Stimulated activated CD4-positive, alpha-beta T cell treated with anti-CD3 and anti-CD28 coated beads, Interleukin-15, amount 100 ng/mL, for 48 hours (primary cell): ENCODE measurements at places on chromosomes 7 and 10.

- no peak for DNase-seq
Measured at GRCh38 chr7:157856873-157857577, 520.2 kb downstream of the DNAJB6 start.

DNA sequence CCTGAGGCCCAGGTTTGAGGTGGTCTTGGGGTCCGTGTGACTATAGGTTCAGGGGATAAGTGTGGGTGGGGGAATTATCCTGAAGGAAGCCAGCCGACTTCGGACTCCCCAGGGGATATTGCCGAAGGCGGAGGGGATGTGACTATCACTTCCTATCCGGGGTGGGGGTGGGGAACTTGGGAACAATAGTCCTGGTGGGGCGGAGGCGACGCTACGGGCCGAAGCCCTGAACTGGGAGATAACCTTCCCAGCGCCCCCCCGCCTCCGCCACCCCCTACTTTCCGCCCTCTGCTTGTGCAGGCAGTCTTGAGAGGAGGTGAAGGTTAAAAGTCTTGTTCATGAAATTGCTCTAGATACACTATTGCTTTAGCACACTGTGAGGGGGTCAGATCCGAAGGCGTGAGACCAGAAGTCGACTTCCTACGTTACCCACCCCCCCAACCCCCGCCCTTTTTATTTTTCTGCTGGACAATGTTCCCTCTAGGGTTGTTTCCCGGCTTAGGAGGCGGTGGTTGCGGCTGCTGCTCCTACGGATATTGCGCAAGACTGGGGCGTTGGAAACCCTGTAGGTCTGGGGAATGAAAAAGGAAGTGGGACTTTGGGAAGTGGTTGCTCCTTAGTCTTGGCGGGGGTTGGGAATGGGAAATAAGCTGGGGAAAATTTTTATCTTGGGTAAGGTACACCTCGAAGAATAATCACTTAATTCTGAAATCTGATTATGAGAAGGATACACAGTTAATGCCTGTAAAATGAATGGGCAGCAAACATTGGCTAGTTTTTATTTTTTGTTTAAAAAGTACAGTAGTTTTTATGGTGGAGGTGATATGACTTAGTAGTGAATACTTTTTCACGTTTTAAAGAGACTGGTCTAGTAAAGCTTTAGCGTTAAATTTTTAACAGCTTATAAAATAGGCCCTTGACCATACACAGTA, 1.5 kb downstream of the PTPN12 start:
- no peak for DNase-seq

DNA sequence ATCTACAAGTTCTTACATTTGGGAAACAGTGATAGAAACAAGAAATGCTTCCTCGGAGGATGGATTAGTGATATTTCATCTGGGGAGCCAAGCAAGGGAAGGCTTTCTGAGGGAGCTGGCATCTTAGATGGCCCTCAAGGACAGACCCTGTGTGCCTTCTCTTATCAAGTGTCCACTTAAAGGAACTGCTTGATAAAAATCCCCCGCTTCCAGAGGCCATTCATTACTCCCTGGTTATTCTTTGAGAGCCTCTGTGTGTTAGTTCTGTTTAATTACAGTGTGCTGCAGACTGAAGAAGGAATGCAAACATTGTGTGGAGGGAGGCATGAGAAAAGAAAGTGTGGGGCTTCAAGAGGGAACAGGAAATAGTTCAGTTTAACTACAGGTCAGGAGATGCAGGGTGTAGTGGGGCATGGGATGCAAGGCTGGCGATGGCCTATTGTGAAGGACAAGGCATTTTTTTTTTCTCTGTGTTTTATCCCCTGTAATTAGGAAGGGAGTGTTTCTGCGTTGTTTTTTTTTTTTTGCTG, 145.4 kb downstream of the SNX10 start:
- no peak for DNase-seq

- DNase-seq, result no peak
Measured at GRCh38 chr10:128630787-128631252, 504.6 kb upstream of the MKI67 start.

DNA sequence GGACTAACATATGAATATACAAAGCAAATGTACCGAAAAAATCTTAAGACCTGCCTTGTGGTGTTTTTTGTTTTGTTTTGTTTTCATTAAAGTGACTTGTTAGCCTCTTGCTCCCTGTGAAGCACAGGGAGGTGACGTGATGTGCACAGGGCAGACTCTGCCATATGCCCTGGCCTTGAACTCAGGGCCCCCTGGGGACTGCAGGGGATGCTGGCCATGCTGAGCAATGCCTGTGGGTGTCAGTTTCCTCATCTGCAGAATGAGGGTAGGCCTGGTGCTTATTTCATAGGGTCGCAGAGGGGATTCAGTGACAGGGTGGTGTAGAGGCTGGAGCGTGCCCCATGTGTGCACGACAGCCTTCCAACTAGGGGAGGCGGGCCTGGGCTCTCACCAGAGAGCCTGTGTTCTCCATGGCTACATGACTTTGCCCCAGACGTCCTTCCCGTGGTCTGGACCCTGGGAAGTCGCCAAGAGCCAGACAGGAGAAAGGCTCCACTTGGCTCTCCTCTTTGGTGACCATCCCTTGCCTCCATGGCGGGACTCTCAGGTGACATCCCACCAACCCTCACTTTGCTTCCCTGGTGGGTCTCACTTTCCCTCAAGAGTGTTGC, 14.5 kb downstream of the EGFR start:
- DNase-seq, result no peak

- DNase-seq, result no peak
Measured at GRCh38 chr7:47549916-47550315, 32.0 kb downstream of the TNS3 start.

GRCh38 chr7:42950417-42950816, 18.2 kb downstream of the MRPL32 start:
- DNase-seq, result no peak

DNA sequence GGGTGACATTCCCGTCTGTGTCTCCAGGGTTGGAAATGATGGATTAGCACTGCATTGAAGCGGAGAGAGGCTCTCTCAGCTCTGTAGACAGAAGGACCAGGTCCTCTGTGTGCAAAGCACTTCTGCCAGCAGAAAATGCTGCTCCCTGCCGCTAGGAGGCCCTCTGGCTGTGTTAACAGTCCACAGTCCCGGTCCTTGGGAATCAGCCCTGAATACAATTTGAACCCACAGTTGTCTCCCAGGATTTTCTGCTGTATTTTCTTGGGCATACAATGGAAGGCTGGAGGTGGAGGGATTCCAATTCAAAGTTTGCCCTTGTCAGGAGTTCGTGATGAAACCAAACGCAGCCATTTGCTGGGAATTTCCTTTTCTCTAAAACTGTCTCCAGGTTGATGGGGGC, 205.2 kb downstream of the GLRX3 start:
- no peak for DNase-seq

DNA sequence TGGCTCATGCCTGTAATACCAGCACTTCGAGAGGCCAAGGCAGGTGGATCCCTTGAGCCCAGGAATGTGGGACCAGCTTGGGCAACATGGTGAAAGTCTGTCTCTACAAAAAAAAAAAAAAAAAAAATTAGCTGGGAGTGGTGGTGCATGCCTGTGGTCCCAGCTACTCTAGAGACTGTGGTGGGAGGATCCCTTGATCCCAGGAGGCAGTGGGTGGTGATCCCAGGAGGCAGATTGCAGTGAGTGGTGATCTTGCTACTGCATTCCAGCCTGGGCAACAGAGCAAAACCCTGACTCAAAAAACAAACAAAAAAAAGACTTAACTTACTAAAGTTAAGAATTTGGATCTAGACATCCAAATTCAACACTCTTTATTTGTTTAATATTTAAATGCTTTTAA, 10.2 kb upstream of the ADO start:
- no peak for DNase-seq

DNA sequence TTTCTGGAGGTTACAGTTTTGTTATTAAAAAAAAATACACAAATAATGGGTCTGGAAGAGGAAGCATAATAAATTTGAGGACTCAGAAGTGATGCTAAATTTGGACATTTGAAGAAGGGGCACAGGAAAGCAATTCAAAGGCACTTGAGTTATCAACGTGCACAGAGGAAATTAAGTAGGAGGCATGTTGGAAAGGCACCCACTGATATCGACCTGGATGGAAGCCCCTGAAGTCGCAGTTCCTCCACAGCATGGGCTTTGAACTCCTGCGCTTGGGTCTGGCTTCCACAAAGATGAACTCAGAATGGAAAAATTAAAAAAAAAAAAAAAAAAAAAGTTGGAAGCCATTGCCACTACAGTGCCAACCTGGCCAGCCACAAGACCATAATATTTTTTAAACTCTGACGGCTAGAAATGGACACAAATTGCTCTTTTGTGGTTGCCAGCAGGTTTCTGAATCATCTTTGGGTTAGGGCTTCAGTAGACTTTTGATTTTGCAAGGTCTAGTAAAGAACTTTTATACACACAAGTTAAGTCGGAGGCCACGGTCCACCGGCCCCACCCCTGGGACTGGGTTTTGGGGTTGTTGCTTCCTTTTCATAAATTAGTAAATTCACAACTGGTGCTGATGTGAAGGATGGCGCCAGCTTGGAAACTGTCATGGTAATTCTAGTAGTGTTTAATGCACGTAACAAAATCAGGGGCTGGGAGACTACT, 21.6 kb downstream of the JCAD start:
- DNase-seq, result no peak

GRCh38 chr10:74910976-74911350, 84.6 kb downstream of the KAT6B start:
- DNase-seq, result no peak

GRCh38 chr10:74275755-74276290, 124.8 kb downstream of the ADK start:
- no peak for DNase-seq

GRCh38 chr7:21028186-21028585, 241.5 kb upstream of the SP8 start:
- DNase-seq, result no peak

DNA sequence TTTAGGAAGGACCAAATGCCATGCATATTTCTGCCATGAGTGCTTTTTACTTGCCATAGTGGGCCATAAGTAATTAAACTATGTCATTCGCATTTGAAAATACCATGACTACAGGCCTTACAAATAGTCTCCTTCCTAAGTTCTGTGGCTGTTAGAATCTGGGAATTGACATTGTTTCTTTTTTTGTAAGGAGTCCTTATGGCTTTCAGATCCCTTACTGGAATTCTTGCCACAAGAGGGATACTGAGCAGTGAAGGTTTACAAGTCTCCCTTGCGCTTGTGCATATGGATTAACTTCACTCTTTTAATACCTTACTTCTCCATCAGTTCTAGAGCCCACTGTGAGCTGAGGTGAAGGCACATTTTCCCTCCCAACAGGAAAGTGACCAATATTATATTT, 166.0 kb downstream of the NRG3 start:
- DNase-seq, result no peak

DNA sequence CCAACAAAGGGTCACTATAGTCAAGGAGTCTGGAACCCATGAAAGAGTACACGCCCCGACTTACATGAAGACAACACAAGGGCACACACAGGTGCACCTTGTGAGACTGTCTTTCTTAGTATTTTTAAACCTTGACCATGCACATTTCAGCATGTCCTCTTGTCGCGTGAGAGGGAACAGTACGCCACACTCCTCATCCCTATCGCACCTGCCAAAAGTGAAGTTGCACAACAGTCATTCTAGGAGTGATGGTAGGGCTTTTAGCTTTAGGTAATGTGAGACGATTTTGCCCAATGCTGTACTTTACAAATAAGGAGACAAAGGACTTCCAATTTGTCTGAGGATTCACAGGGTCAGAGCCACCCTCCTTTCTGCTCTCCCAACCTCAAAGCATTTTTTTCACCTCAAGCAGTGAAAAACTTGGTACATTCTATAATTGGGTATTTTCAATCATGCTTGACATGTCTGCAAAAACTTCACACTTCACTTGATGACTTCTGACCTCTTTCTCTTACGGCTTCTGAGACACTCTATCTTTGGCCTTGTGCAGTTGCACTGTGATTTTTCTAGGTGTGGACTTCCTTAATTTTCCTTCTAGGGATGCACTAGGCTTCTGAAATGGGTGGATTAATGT, 173.9 kb upstream of the GRB10 start:
- DNase-seq, result no peak
